ENCODE measurements at places on chromosomes 4 and X.

DNA sequence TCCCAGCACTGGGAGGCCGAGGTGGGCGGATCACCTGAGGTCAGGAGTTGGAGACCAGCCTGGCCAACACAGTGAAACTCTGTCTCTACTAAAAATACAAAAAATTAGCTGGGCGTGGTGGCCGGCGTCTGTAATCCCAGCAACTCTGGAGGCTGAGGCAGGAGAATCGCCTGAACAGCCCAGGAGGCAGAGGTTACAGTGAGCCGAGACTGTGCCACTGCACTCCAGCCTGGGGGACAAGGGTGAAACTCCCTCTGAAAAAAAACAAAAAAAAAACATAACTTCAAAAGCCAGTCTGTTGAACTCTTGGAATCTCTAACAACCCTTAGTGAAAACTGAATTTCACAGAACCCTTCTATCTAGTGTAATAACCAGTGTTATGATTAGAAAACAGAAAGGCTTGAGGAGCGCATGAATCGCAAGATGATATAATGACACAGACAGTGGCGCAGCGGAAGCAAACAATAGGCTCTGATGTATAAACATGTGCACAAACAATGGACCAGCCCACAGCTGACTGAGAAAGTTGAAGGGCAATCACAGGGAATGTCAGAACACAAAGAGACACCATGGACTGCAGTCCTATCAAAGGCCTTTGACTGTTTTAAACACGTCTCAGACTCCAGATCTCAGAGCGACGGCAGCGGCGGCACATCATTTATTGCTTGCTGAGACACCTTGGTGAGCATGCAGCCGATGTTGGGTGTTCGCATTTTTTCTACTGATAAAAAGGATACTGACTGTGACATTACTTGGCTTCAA lies 81.6 kb downstream of the NSUN7 start:
- no peak for DNase-seq

- peak; percentile 70 for DNase-seq
Measured at GRCh38 chr4:140094438-140095420, 59.3 kb downstream of the MAML3 start.

DNA sequence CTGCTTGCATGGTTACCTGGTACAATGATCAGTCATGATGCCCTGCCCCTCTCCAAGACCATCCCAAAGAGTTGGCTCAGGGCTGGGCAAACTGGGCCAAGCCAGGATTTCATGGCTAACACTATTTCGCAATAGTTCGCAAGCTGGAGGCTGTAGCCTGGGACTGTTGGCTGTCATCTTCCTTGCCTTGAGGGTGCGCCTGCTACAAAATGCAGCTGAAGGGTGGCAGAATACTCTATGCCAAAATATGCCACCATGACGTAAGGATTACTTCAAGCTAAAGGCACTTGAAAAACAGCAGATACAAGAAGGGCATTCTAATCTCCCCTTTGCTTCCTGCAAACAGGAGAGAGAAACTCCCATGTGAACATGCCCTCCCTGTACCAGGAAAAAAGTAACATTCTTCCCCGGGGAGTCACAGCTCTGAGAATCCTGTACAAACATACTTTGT lies 21.0 kb downstream of the SAT1 start:
- no peak for DNase-seq

DNA sequence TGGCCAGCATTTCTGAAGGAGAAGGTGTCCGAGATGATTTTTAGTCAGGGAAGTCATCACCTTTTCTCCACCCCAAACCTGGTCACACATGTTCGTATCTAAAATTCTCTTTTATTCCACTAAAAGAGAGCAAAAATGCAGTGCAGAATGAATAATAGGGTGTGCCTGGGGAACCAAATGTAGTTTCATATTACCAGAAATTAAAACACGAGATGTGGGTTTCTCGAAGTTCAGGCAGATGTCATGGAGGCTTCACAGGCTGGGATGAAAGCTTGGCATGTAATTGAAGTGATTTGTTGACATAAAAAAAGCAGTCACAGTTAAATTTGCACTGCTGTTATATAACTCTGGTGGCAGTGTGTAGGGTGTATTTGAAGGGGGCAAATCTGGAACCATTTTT lies 165.5 kb upstream of the PDE5A start:
- DNase-seq: no peak

GRCh38 chr4:70734168-70734954 lies 12.6 kb downstream of the RUFY3 start:
- DNase-seq: no peak

DNA sequence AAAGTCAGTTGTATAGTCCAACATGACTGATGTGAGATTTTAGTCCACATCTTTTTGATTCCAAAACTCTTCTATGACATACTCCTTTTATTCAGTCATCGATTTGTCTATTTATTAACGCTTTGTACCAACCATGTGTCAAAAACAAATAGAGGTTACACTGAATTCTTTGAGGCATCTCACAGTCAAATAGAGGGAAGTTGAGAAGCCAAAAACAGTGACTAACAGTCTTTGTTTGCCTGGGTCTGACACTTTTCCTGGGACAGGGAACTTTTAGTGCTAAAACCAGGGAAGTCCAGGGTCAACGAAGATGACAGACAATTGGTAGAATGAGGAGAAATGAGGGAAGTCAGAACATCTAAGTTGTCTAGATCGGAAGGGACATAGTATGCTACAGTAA lies 169.9 kb upstream of the HS3ST1 start:
- no peak for DNase-seq

GRCh38 chr4:74531963-74532794 lies 87.2 kb downstream of the AREG start:
- DNase-seq: no peak

DNA sequence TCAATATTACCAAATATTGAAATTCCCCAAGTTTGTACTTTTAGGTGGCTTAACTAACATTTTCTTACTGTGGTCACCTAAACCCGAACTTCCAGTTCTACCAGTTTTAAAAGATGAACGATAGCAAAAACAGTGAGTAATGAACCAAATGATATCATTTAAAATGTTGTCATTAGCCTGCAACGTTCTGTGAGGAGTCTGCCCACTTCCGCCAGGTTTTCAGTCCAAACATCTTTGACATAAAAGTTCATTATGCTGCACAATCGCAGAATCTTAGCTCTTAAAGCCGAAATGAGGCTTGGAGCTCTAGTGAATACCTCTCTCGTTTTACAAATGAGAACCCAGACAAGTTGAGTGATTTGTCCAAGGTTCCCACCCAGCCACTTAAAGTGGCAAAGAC lies 762 bp downstream of the PIGA start:
- DNase-seq: no peak

DNA sequence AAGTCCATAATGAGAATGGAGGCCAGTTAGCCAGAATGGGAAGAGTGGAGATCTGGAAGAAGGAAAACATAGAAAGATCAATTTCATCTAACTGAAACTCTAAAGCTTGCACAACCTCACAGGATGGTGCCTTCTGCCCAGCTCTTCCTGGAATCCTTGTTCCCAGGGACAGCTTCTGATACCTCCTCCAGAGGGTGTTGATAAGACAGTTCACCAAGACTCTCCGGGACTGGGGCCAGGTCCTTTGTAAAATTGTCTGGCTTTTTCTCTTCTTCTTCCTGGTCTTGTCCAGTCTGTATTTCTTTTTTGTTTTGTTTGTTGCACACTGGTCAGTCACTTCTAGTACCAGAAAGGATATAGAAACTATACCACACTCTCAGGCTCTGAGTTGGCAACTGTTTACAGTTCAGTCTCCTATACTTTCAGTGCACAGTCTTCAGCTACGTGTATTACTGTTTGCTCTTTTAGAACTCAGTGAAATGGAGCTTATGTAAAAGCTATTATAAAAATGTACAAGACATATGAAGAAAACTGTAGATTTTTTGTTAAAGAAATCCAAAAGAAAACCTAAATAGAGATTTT lies 142.8 kb upstream of the RPL34 start:
- DNase-seq: no peak

GRCh38 chr4:39978904-39979303 lies 1.2 kb upstream of the PDS5A start:
- DNase-seq: no peak

GRCh38 chrX:35890699-35891098 lies 28.8 kb upstream of the CFAP47 start:
- no peak for DNase-seq

DNA sequence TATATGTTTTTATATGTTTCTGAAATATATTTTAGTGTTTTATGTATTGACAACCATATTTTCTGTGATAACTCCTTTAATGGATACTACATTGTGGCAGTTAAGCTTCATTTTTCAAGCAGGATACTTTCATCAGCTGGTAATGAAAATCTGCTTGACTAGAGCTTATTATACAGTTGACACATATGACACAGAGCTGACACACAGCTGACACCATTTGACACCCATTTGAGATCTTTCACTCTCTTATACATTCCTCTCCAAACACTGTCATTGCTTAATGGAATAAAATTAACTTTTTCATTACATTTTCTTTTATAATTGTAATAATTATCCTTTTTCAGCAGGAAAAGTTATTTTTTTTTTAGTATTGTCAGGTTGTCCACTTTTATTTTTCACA lies 561.1 kb upstream of the NDST4 start:
- no peak for DNase-seq

DNA sequence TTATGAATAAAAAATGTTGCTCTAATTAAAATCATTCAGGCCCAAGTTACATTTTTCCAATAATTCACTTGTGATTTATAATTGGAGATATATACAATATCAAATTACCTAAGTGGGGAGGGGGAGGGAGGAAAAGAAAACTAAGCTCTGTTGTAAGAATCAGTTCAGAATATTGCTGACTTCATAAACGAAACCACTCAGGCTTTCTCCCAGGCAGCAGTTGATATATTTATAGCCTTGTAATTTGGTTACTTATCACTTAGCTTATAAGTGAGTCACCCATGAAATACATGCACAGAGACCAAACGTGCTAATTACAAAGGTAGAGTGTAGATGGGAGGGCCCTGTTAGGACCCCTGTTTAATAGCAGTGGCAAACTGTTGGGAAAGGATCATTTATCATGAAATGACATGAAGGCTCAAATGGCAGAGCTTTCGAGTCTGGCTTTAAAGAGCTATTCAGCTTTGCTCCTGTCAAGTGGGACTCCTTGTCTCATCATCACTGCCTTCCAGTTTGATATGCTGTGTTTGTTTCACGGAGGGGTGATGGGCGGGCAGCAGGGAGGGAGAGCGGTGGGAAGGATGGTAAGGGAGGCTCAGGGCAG lies 105.6 kb upstream of the PGRMC2 start:
- DNase-seq: no peak

DNA sequence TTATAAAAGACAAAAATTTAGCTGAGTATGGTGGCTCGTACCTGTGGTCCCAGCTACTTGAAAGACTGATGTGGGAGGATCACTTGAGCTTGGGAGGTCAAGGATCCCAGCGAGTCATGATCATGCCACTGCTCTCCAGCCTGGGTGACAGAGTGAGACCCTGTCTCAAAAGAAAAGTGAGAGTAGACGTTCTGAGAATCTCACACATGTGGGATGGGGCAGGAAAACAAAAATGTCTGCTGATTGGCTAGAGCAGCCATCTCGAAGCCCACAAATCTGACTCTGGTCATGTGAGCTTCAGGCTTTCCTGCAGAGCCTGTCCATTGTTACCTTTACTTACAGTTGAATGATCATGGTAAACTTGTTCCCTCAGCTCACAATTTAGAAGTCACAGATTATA lies 23.1 kb upstream of the SLC9A7 start:
- no peak for DNase-seq

GRCh38 chr4:123102897-123103471 lies 180.6 kb upstream of the NUDT6 start:
- no peak for DNase-seq

DNA sequence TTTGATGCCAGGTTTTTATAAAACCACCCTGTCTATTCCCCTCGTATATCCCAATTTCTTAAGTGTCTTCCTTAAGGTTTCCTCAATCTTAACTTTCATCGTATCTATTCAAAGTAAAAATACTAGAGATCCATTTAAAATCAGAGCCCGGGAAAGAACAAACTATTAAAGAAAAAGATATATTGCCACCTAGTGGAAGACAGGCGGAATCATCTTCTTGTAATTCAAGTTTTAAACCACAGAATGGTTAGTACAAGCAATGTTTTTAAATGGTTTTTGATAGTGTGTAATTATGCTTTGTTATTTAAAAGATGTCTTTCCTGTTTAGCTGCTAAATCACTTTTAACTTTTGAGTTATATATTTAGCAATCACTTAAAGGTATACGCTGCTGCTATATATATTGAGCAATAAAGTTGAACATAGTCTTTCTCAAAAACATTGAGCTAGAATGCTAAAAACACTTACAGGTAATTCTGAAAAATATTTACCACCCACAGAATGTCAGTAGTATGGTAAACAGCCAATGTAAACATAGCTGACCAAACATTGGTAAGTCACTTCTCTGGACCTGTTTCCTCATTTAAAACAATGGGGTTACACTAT lies 18.2 kb downstream of the PRDM8 start:
- no peak for DNase-seq

DNA sequence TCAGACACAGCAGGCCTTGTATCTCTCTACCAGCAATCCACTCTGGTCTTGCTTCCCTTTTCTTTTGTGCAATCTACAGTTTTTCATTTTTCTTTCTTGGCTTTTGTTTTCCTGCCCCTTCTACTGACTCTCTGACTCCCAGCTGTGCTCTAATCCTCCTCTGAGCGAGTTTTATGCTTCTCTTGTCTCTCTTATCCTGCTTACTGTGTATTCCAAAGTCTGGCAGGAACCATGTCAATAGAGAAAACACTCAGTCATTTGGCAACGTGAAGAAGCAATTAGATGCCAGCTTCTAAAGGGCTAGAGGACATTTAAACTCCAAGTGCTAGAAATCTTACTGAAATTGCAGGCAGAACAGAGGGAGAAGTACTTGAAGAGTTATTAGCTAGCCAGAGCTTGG lies 984.6 kb upstream of the TENM3 start:
- DNase-seq: no peak

GRCh38 chrX:44099366-44099765 lies 126.2 kb upstream of the NDP start:
- DNase-seq: no peak

- no peak for DNase-seq
Measured at GRCh38 chr4:163180090-163180489, 13.4 kb upstream of the NAF1 start.

DNA sequence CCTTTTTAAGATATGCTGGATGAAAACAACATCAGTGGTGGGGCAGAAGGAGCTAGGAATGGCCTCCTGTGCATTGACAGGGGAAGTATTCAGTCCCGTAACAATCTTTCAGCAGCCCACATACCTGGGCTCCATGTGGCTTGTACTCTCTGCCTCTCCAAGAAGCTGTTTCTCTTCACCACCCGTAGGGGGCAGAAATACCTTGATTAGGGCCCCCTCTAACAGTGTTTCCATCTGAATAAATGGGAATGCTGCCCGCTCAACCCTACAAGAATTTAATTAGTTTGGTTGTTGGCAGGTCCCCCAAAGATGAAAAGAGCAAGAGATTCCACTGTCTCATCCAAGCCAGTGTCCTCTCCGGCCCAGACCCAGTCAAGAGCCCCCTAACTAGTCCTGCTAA lies 155.2 kb downstream of the SMIM20 start:
- no peak for DNase-seq

- DNase-seq: no peak
Measured at GRCh38 chrX:16999275-16999674, 52.8 kb downstream of the REPS2 start.

GRCh38 chr4:86344127-86344526 lies 15.7 kb downstream of the MAPK10 start:
- DNase-seq: no peak

Data from activated CD8-positive, alpha-beta memory T cell treated with anti-CD3 and anti-CD28 coated beads for 24 hours (primary cell).